ENCODE measurements at places on chromosomes 6 and 20. TPM values are rescaled to one million over a fixed set of nuclear protein-coding genes. Genes with fewer than 3 reads are reported as not detected.

ZSCAN23 gene
- 2.9 TPM for total RNA-seq

GPR6 gene
- not detected for total RNA-seq

RIPPLY2 gene
- total RNA-seq, result not detected

BAG2 gene
- total RNA-seq, result 8.2 TPM

TRIM10 gene
- 0.11 TPM for total RNA-seq

TSBP1 gene
- not detected for total RNA-seq

MRPL18 gene
- 84.4 TPM for total RNA-seq

RARS2 gene
- total RNA-seq, result 20.8 TPM

BPIFB4 gene
- not detected for total RNA-seq

FAM83D gene
- total RNA-seq, result 10.5 TPM

TGM3 gene
- total RNA-seq, result not detected

FOXS1 gene
- not detected for total RNA-seq

GLP1R gene
- total RNA-seq, result 0.94 TPM

SIRPB2 gene
- not detected for total RNA-seq

HUS1B gene
- total RNA-seq, result 0.87 TPM

SNAP25 gene
- 0.18 TPM for total RNA-seq

KIF6 gene
- total RNA-seq, result 0.49 TPM

DDR1 gene
- total RNA-seq, result 12.6 TPM

SAMD5 gene
- 0.18 TPM for total RNA-seq

DEFB124 gene
- not detected for total RNA-seq

PRKN gene
- 0.56 TPM for total RNA-seq

SPEF1 gene
- total RNA-seq, result not detected

ARFGEF3 gene
- total RNA-seq, result 1.7 TPM

PSORS1C1 gene
- 0.18 TPM for total RNA-seq

LHFPL5 gene
- not detected for total RNA-seq

EFCAB8 gene
- total RNA-seq, result 0.40 TPM

HLA-DPA1 gene
- total RNA-seq, result 11.5 TPM

OGFR gene
- 44.7 TPM for total RNA-seq

CST5 gene
- total RNA-seq, result not detected

CDSN gene
- total RNA-seq, result not detected

OVOL2 gene
- total RNA-seq, result not detected

ATP6V1G2 gene
- 1.9 TPM for total RNA-seq

OR12D1 gene
- not detected for total RNA-seq

GGTLC1 gene
- total RNA-seq, result not detected

BLCAP gene
- total RNA-seq, result 18.6 TPM

TAP2 gene
- total RNA-seq, result 150 TPM

PTK7 gene
- 4.1 TPM for total RNA-seq
